ENCODE measurements at places on chromosomes 16 and 17.

GRCh38 chr16:27961296-27961620 is 102.3 kb downstream of the GSG1L start:
- no peak for DNase-seq

- no peak for DNase-seq
Measured at GRCh38 chr16:50151322-50151721, 1.8 kb upstream of the TENT4B start.

DNA sequence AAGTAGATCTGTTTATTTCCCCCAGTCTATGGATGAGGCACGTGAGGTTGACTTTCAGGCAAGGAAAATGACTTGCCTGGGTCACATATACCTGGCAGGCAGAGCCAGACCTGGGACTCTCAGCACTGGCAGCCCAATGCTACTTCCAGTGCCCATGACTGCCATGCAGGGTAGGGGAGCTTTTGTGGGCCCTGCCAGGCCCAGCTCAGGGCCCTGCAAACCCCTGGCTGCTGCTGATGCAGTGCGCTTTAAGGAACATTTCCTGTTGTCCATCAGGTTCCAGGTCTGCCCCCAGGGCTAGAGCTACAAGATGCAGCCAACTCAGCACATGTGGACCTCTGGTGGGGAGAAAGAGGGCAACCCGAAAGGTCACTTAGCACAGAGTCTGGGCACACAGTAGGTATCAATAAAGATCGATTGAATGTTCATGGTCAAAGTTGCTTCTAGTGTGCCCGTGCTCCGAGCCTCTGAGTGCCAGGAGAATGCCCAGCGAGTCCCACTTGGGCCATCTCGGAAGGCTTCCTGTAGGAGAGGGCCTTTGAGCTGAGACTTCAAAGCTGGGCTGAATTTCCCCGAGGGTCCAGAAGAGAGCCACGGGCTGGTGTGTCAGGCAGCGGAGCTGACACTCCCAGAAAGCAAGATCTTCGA is 513 bp upstream of the TBX21 start:
- DNase-seq = no peak

- DNase-seq = no peak
Measured at GRCh38 chr16:2962334-2963073, 1.6 kb upstream of the KREMEN2 start.
